ENCODE measurements at places on chromosomes 7 and 10.
A peak's percentile ranks its signal among the peaks of the same experiment; 100 is the strongest.

DNA sequence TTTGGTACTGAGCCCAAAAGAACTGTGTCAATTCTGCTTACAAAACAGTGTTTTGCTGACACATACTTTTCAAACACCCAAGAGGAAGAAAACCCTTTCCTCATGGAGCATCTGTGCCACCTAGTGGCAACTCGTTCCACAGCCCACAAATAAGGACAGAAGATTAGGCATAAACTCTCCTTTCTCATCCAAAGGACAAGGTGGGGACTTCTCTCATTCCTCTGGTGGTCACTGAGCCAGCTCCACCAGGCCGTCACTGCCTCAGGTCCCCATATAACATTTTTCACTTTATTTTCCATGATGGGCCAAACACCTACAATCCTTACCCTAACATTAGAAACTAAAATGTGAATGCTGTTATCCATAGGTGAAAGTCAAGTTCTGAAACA lies 76.9 kb downstream of the RNF216 start:
- peak; percentile 69 for DNase-seq

DNA sequence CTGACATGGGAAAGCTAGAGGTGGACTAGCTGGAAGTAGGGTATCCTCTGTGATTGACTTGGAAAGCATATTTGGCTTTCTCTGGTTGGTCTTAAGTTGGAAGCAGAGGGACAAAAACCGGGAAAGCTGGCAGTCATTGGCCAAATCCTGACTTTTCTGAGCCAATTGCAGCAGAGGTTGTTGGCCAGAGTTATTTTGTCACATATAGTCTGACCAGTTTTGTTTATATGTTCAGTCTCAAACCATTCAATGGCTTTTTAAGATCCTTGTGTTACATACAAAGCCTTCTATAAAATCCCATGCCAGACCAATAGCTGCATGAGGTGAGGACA lies 6.3 kb downstream of the CFAP69 start:
- DNase-seq = no peak

DNA sequence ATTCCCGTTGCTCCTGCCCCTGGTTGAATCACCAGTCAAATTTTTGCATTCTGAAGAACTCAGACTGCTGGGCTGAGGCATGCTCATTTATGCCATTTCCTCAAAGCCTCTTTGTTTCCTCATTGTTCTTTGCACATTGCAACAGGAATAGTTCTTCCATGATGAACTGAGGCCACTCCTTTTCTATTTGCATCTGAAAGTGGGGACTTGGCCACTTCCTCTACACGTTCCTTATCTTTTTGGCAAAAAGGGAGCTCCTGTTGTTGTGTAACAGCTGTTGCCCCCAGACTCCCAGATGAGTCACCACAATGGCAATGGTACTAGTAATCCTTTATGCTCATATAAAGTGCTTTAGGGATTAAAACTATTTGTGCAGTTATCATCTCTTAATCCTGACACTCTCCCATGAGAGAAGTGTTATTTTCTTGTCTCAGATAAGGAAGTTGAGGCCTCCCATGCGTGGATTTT lies 20.1 kb upstream of the ITPRID1 start:
- no peak for DNase-seq

DNA sequence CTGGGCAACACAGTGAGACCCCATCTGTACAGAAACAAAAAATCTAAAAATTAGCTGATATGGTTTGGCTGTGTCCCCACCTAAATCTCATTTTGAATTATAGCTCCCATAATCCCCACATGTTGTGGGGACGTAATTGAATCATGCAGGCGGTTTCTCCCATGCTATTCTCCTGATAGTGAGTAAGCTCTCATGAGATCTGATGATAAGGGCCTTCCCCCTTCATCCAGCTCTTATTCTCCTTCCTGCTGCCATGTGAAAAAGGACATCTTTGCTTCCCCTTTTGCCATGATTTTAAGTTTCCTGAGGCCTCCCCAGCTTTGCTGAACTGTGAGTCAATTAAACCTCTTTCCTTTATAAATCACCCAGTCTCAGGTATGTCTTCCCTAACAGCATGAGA lies 136.5 kb downstream of the SFMBT2 start:
- no peak for DNase-seq

DNA sequence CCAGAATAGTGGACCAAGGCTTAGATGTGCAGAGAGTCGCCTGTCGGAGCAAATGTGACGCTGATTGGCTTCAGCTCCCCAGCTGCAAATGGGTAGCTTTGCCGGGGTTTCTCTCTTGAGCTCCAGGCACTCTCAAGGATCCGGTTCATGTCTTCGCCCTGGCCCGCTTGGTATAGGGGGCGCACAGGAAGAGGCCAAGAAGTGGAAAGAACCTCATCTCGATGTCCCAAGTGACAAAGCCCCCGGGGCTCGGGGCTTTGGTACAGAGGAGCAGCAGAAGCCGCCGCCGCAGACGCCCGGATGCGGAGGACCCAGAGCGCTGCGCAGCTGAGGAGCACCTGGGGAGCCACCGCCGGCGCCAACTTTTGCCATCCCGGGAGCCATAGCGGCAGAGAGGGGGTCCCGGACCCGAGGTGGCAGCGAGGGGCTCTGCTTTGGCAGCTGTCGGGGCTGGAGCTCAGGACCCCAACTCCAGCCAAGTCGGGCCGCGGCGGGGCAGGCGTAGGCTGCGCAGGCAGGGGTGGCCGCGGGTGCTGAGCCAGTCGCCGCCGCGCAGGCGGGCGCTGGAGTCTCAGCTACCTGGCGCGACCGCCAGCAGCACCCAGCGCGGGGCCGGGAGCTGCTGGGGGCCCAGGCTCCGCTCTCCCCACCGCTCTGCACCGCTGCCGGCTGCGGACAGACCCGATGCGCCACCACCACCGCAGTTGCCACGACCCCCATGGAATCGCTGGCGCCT lies 466.6 kb downstream of the XPNPEP1 start:
- no peak for DNase-seq

GRCh38 chr10:35925493-35925892 lies 283.4 kb upstream of the FZD8 start:
- DNase-seq = no peak

- DNase-seq = no peak
These were observed 137.3 kb downstream of the HECW1 start for GRCh38 chr7:43249823-43250145.

DNA sequence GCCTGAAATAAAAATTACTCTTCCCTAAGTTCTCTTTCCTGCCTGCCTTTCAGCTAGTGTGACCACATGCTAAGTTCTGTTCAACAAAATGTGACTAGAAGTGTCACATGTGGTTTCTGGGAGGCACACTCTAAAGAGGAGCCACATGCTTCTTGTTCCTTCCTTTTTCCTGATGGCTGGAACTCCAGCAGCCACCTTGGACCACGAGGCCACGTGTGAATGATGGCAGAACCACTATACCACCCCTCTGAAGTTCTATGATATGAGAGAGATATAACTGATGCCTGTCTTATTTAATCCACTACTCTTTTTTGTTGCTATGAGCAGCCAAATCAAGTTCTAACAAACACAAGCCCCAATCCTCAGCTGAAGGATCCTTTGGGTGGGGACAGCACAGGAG lies 8.1 kb downstream of the PODXL start:
- no peak for DNase-seq

DNA sequence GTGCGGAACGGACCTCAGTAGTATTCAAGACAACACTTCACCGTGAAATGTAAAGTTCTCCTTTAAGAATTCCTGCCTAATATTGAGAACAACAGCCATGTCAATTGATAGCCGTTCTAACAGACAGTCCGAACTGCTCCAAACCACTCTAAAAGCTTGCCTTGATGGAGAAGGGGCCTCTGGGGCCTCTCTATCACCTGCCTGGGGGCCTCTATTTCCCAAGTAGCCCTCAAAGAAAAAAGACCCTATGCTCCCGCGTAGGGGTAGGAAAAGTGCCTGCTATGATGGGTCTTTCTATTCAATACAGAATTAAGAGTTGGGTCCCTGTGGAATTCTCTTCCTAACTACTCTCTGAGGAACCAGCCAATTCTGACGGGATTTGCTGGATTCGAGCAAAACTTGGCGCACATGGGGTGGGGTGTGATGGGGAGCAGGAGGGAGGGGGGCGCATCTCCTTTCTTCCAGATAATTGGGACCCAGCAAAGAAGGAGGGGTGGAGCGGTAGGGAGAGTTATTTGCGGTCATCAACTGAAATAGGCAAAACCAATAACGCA lies 8.3 kb upstream of the DLX6 start:
- DNase-seq = no peak

DNA sequence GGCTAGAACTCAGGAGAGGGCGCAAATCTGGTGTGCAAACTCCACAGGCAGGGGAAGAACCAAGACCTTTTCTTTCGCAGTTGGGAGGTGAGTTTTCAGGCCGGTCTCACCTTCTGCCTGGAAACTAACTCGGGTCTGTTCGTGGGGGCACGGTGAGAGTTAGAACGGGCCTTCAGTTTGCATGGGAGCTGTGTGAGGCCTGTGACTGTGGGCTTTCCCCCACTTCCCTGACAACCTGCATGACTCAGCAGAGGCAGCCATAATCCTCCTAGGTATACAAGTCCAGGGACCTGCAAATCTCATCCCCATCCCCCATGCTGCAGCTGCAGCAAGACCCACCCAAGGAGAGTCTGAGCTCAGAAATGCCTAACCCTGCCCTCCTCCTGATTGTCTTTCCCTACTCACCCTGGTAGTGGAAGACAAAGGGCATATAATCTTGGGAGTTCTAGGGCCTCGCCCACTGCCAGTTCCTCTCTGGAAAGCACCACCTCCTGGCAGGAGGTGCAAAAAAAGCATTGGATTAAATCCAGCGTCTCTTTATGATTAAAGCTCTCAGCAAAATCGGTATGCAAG lies 194.9 kb upstream of the ETV1 start:
- DNase-seq = no peak

GRCh38 chr10:112374724-112375541 lies 1.0 kb downstream of the ACSL5 start:
- DNase-seq = no peak

DNA sequence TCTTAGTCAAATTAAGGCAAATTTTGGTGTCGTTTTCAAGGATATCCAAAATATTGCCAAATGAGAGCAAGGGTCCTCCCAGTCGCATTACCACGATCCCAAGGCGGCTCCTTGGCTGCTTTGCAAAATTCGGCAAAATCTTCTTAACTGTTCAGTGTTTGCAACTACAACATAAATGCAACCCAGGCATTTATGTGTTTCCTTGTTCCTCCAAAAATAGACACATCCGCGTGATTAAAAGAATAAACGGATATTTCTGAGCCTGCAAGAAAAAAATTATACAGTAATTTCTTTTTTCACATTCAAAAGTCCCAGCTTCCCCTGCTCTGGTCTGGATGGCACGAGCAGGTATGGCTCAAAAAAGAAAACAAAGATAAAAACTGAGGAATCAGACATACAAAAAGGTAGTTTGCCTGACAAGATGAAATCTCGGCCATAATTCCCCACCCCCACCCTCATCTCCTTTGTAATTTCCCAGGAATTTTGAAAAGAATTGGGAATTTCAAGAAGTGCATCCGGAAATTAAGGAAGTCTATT lies 6.0 kb downstream of the SKIDA1 start:
- DNase-seq = no peak

DNA sequence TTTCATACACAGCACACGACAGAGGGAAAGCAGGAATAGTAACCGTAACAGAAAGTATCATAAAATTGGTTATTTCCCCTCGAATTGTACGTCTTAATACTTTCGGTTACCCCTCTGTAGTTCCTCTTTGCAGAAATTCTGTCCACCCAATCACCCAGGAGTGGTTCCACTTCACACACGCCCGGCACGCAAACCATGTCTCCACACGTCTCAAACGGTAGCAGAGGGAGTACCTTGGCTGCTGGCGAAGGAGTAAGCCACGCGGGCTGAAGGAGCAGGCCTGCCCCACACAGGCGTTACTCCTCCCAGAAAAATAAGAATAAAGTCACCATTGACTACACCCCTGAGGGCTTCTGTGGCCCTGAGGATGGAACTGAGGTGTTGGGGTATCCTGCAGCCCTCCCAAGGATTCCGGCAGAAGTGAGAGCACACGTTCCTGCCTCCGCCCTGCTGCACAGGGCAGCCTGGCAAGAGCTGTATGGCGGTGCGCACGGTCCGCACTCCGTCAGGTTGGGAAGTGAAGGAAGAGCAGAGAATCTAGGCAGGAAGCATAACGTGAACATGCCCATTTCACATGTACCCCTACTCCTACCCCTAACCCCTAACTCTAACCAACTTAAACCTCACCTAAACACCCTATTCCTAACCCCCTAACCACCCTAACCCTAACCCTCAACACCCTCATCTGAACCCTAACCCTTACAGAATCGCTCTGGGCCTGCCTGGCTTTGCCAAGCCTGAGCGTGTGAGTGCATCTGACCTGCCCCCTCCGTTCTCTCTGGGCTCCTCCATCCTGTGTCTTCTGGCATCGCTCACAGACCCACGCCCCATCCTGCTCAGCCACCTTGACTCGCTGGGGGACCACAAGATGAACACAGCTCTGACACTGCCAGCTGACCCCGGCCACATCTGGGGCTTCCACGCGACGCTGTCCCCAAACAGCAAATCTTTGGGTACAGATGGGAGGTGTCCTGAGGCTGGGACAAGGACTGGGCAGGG lies 18.2 kb downstream of the GPR146 start:
- no peak for DNase-seq

DNA sequence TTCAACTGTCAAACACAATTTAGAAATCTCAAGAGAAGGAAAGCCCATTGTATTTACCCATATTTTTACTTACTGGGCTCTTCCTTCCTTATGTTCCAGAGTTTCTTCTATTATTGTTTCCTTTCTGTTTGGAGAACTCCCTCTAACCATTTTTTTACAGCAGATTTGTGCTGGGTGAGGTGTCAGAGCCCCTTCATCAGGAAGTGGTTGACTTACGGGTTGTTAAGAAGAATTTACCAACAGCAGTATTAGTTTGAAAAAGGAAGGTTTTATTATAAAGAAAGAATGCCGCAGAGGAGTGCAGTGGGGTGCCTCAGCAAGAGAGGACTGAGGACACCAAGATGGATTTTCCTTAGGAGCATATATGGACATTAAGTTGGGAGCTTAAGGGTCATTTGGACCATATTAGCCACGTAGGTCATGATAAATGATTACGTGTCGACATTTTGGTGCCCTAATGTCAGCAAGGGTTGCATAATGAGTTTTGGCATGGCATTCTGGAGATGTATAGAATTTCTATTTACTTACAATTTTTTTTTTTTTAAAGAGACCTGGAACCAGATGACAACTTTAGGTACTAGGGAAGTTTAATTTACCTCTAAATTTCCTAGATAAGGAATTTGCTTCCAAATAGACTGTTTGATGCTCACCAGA lies 6.3 kb upstream of the TBATA start:
- DNase-seq = no peak

DNA sequence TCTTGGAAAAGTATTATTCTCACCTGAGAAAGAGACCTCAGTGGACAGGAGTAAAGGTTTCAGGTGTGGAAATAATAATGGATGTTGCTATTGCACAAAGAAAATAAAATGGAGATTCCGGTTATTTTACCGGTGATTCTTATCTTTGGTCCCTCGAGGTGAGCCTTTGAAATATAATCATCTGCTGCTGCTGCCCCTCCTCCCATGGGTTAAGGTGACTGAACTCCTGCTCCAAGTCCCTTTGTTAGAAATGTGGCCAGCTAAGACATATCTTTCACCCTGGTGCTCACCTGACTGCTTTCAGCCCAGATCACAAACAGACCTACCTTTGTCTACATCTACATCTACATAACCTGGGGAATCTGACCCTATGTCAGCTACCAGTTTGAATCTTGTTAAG lies 5.7 kb downstream of the CUBN start:
- no peak for DNase-seq
